T1000 (cell line): ENCODE measurements at places on chromosomes 6 and 20.
A peak's percentile ranks its signal among the peaks of the same experiment; 100 is the strongest.

GRCh38 chr6:160117137-160117536 is 4.5 kb upstream of the SLC22A1 start:
- no peak for DNase-seq

DNA sequence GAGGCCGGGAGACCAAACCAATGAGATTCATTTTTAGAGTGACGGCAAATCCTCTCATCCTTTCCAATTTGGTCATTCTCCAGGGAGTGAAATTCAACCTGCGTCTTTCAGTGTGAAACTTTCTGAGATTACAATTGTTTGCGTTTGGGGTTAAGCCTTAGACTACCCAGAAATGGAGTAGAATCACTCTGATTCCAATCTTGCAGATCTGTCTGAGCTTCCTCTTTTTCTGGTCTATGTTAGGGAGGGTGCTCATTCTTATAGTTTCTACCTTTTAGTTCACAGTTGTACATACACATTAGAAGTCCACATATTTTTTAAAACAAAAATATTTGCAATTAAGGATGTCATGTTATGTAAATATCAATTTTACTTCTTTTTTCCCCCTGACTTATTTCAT is 183.0 kb upstream of the PHACTR1 start:
- DNase-seq, result no peak

DNA sequence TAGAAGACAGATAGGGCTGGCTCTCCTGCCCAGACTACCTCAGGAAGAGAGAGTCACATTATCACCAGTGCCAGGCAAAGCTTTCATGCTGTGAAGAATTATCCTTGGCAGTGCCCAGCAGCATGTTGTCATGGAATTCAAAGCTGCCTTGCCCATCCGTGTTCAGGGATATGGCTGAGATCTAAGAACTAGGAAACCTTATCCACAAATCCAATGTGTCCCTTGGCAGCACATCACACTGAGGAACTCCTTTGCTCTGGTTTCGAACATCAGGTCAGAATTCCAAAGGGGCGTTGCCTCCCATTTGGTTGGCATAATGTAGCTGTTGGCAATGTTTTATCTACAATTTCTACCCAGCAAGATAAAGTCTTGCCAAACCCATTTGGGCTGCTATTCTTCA is 52.7 kb downstream of the ADGRF1 start:
- no peak for DNase-seq

- no peak for DNase-seq
These were observed 3.5 kb downstream of the CST7 start for GRCh38 chr20:24952376-24953208.

- no peak for DNase-seq
These were observed 17.8 kb upstream of the BTN1A1 start for GRCh38 chr6:26482338-26482737.

DNA sequence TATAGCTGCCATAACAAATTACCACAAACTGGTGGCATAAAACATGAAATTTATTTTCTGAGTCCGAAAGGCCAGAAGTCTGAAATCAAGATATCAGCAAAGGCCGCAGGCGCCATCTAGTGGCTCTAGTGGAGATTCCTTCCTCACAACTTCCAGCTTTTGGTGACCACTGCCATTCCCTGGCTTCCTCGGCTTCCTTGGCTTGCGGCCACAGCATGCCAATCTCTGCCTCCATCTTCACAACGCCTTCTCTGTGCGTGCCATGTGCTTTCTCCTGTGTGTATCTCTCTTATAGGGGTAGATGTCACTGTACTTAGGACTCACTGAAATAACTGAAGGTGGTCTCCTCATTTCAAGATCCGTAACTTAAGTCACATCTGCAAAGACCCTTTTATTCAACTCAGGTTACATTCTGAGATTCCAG is 5.4 kb upstream of the PLAGL1 start:
- DNase-seq, result peak; percentile 57

- no peak for DNase-seq
These were observed 7.5 kb downstream of the BEND6 start for GRCh38 chr6:56962441-56962840.

GRCh38 chr20:25039697-25040437 is 18.1 kb downstream of the ACSS1 start:
- no peak for DNase-seq

DNA sequence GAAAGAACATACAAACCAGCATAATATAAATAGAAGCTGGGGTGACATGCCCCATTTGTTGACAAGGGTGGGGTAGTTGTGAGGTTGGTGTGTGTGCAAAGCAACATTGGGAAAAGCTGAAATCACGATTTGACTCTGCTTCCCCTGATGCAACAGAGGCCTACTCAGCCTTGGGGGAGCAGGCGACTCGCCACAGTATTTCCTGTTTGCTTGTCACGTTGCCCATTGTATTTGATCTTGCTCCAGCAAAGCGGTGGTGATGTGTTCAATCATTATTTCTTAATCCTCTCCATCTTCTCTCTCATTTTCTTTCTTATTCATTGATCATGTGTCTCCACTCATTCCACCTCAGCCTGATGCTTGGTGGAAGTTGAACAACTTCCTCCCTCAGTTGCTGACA is 165.8 kb upstream of the CITED2 start:
- DNase-seq, result no peak
